Caki2 (cell line): ENCODE measurements at places on chromosomes 7 and 10. TPM values are rescaled to one million over a fixed set of nuclear protein-coding genes. Genes with fewer than 3 reads are reported as not detected.

GPR26 gene
- total RNA-seq, result not detected in 2 replicates

GRCh38 chr10:20970044-20970443, 72.9 kb upstream of the NEBL start:
- DNase-seq, result no peak

DNA sequence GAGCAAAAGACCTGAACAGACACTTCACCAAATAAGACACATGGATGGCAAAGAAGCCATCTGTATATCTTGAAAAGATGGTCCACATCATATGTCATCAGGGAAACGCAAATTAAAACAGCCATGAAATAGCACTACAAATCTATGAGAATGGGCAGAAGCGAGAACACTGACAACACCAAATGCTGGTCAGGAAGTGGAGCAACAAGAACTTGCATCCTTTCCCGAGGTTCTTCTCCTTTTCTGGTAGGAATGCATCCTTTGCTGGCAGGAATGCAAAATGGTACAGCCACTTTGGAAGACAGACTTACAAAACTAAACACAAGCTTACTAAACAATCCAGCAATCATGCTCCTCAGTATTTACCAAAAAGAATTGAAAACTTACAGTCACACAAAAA, 60.0 kb downstream of the PIK3AP1 start:
- no peak for DNase-seq

- no peak for DNase-seq
These were observed 725.3 kb upstream of the FZD8 start for GRCh38 chr10:36367362-36367761.

- no peak for DNase-seq
These were observed 896.5 kb downstream of the SORCS1 start for GRCh38 chr10:106268000-106268399.
